Hepatocyte (in vitro differentiated cells): ENCODE measurements at places on chromosomes 2 and 18. TPM values are rescaled to one million over a fixed set of nuclear protein-coding genes. Genes with fewer than 3 reads are reported as not detected.

GRCh38 chr18:1304392-1304992, 399.8 kb downstream of the ADCYAP1 start:
- no peak for DNase-seq

DNA sequence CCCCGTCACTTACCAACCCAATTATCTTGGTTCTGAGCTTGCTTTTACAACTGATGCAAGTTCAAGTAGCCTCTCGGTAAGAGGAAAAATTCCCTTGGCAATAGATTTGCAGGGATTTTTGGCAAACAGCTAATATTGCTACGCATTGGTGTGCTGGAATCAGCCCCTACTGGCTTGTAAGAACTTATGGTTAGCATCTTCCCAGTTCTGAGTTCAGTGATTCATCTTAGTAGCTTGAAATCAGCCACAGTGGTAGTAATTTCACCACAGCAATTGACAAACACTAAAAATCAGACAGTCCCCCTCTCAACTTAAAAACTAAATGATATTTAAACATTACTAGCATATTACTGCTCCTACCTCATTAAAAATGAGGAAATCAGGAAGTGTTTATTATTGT, 5.9 kb upstream of the RAX start:
- no peak for DNase-seq

- DNase-seq, result no peak
These were observed 50.6 kb upstream of the DCC start for GRCh38 chr18:52289392-52289791.

DNA sequence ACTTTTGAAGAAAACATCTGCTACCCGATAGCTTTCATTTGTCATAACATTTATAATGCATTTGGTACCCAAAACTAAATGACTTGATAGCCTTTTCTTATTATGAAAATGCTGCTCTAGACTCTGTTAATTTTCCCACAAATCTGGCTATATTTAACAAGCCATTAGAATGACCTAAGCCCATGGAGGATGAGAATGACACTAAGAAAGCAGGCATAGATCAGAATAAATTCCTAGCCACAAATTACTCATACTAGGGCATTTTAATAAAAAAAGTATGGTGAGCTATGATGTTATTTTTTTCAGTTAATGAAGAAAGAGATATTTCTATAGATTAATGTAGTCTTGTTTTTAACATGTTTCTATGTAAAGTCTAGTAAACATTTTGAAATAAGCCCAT, 1728.3 kb downstream of the SUCLG1 start:
- no peak for DNase-seq

- DNase-seq, result no peak
These were observed 386.3 kb upstream of the MYT1L start for GRCh38 chr2:2717406-2717805.

DNA sequence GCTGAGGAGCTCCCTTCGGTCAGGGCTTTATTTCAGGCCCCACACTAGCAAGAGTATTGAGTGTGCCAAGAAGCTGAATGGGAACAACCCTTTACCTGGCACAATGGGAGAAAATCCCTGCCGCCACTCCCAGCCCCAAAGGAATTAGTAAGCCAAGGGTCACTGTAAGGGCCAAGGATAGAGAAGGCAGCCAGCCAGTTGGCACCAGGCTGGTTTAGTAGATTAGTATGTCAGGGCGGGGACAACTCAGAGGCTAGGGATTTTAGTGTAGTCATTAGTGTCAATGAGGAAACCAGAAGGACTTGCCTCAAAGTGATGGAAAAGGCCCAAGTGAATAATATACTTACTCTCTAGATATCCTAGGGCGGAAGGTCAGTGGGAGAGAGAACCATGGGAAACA, 34.9 kb upstream of the CYP26B1 start:
- no peak for DNase-seq

DNA sequence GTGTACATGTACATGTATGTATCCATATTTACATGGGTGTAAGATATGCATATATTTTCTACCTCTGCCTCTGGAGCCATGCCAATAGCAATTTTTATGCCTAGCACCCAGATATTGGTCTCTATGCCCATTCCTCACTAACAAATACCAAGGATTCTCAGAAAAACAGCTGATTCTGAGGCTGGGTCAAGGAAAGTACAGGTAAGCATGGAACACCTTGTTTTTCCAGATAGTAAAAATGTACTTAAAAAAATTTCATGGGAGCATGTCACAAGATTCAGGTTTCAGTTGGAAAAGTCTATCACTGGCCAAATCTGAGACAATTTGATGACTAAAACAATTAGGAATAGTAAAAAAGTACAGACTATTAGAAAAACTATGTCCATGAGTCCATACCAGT, 114.5 kb upstream of the MAPRE2 start:
- no peak for DNase-seq

DNA sequence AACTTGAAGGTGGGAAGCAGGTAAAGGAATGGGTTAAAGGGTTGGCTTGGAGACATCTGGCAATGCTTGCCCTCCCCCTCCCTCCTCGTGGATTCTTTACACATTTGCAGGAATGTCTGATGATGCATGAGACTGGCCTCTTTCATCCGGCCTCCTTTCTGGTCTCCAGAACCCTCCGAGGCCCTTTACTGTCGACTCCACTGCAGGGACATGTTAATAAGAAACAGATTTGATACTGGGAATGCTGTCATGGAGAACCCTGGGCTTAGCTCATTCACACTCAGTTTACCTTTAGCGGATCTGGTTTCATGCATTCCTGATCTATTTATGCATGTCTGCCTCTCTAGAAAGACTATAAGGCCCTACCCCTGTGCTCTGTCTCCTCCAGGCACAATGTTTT, 238.7 kb downstream of the TGIF1 start:
- DNase-seq, result peak; percentile 69

- DNase-seq, result peak; percentile 26
These were observed 769 bp downstream of the FAM110C start for GRCh38 chr2:45342-46130.

GRCh38 chr2:106342831-106343251, 125.4 kb downstream of the RGPD3 start:
- DNase-seq, result no peak

- DNase-seq, result no peak
These were observed 605 bp downstream of the ZNF2 start for GRCh38 chr2:95166065-95166763.

DNA sequence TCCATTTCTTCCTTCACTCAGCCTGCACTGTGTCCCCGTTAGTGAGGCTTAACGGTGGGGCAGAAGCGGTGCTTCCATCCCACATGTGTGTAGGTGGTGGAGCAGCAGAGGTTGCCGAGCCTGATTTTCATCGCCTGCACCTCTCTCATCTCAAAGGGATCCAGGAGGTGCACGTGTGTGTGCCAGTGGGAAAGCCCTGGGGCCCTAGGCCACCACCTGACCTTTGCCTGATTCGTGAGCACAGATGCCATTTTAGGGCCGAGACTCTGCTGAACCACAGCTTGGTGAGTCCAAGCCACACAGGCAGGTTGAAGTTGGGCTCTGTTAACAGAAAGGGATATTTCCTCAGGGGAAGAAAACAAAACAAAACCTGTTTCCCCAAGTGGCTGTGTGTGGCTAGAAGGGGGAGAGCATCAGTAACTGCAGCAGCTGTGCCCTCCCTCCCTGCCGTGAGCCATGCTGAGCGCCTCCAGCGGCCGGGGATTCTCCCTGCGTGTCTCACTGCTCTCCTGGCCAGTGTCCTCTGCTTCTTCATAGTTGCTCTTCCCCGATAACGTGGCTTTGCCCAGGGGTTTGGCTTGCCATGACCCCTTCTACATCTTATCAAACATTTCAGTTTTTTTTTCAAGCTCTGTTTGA, 81.5 kb downstream of the MAPRE2 start:
- peak; percentile 23 for DNase-seq

DNA sequence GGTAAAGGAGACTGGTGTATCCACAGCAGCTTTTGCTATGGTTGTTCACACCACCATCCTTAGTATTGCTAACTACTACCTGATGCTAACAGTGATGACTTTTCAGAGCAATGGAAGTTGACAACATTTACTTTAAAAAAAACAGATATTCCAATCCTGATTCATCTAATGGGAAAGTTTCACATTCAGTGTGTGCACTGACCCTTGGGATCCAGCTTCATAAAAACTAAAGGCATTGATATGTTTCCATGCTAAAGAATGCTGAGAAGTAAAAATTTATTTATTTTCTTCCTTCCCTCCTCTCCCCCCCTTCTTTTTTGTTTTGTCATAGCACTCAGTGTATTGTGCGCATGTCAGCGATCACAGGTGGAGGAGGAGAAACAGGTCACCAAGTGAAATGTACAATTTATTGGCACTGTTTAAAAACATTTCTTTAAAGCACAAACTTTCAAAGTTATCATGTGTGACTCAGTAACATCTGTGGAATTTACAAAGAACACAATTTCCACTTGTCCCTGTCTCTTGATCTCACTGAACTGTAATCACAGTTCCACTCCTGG, 229.9 kb downstream of the ALK start:
- no peak for DNase-seq

DNA sequence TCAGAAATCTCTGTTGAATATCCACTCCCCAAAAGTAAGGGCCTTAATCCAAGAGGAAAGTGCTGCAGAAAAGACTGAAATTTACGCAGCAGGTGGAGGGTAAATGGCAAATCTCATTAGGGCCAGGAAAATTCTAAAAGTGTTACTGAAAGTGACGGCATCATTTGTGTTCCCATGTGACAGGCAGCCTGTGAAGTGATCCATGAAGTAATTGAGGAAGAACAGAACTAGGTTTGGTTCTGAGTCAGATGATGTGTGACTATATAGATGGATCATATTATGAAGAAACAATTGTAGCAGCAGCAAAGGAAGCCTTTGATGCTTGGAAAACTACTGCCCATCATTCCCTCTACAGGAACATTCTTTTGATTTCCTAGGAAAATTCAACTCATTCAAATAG, 401.2 kb downstream of the TGIF1 start:
- DNase-seq, result no peak

DNA sequence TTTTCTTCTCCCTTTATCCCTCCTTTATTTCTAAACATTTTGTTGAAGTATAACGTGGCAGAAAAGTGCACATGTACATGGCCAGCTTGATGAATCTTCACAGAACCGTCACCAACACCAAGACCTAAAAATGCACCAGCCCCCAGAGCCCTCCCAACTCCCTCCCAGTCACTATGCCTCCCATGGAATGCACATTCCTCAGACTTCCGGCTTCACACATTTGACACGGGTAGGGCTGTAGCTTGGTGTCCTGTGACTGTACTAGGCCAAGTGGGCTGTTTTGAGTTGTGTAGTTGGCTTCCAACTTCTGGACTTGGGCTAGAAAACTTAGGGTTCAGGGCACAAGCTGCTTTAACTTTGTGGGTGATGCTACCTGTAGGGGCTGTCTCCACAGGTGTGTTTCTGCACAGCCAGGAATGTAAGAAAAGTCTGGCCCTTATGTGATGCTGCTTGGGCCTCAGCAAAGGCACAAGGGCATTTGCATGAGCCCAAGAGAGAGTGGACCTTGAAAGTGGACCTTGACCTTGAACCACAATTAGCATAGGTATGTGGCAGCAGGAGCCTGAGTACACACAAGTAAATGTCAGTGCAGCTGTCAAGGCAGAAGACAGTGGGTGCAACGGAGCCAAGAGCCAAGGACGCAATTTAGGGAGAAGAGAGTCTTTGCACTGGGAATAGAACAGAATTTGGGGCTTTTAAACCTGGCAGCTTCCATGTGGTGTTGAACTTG, 78.4 kb downstream of the SEPTIN10 start:
- no peak for DNase-seq

GRCh38 chr2:160670618-160671017, 177.0 kb upstream of the RBMS1 start:
- DNase-seq, result no peak

DNA sequence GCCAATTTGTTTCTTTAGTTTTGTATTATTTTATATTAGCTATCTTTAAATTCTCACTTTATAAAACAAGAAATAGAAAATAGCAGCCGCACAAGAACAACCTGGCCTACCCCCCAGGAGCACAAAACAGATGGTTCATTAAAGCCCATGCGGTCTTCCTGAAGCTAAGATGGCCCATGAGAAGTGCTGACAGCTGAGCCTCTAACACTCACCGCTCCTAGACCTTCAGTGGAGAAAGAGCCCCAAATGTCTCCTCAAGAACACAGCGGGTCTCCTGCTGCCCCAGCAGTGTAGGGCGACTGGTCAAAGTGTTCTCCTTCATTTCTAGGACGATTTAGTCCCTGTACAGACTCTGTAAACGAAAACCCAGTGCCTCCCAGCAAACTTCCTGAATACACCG, 45.1 kb downstream of the LPIN2 start:
- DNase-seq, result no peak

- no peak for DNase-seq
These were observed 79.1 kb downstream of the FAM168B start for GRCh38 chr2:131014141-131014540.

Gene IL36B
- polyA plus RNA-seq, result not detected in 2 replicates

Gene CFAP221
- 3.3 and 3.5 TPM in 2 replicates for polyA plus RNA-seq

Gene HDHD2
- polyA plus RNA-seq, result 32.1 and 33.7 TPM in 2 replicates

Gene C2orf72
- 64.1 and 86.9 TPM in 2 replicates for polyA plus RNA-seq

Gene VWA3B
- polyA plus RNA-seq, result 0.80 TPM in 1 of 2 replicates, not detected in the other

Gene FABP1
- polyA plus RNA-seq, result 763 and 780 TPM in 2 replicates
